ENCODE measurements at places on chromosomes 2 and 18.

GRCh38 chr2:33062665-33063250 is 116.0 kb downstream of the LTBP1 start:
- DNase-seq = no peak

DNA sequence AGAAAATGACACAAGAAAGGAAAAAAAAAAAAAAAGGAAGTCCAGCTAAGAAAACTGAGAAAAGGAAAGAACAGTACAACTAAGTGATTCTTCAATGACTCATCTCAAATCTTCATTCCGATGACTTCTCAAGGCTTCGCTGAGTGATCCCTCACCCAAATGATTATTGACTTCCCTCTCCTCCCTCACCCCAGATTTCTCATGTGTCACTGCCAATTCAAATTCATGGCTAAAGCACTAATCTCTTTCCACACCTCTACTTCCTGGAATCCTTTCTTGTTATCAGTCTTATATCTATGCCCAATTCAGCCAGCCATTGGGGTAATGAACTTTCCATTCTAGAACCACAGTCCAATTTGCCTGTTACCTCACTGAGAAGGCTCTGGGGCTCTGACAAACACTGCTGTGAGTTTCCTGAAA is 7.2 kb upstream of the ABCB11 start:
- DNase-seq = no peak

GRCh38 chr2:214117054-214117453 is 293.8 kb upstream of the VWC2L start:
- DNase-seq = no peak

DNA sequence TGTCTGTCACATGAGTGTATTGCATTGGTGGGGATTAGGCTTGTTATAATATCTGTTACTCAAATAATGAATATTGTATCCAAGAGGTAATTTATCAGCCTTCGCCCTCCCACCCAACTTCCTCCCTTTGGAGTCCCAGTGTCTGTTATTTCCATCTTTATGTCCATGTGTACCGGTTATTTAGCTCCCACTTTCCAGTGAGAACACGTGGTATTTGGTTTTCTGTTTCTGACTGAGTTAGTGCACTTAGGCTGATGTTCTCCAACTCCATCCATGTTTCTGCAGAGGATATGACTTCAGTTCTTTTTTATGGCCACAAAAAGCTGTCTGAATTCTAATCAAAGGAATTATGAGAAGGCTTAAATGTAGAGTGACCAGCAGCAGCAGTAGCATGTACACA is 104.0 kb upstream of the ARHGAP28 start:
- no peak for DNase-seq

DNA sequence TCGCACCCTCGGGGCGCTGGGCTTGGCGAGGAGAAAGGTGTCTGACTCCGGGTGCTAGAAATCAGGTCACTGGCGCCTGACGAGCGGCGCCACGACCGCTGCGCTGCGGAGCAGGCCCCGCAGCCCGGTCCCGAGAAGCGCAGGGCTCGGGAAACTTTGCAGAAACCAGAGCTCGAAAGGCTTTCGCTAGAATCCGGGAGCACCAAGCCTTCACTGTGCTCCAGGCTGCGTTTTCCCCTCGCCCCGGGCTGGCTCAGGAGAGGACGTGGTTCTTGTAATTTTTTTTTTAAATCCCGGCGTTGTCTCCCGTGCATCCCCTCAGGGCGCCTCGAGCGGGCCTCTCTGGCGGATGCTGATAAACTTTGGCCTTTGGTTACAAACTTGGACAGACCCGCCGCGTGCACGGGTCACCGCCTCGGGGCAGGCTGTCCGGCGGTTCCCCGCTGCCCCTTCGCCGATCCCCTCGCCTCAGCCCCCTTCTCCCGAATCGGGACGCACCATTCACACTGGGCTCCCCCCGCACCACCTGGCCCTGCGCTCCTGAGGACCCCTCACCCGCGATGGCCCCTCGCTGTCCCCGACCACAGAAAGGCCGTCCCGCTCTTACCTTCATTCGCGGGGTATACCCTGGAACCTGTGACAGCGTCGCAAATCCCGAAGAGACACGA is 419 bp downstream of the EPHA4 start:
- DNase-seq = peak; percentile 46

DNA sequence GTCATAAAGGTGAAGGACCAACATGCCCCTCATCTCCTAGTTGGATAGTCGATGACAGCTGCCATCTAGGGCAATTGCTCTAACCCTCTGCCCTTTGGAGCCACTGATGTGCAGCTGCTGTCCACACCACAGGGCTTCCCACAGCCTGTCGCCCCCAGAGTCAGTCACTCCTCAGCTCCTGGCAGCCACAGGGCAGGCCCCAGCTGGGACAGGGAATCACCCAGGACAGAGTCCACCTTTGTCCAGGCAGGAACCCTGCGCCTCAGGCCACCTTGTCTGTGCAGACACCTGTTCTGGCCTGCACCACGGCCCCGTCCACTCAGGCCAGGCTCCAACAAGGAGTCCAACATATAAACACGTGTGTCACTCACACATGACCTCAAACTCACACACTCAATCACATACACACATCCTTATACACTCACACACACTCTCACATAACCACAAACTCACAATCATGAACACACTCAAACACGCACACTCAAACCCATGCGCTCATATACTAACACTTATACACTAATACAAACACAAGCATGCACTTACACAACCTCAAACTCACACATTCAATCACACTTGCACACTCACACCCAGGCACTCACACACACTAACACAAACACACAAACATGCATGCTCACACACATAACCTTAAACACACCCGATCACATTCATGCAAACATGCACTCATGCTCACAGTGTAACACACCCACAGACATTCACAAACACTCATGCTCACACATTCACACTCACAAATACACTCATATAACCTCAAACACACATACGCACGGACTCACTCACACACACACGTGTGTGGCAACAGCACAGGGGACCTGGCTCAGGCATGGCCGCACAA is 29.7 kb downstream of the HDAC4 start:
- no peak for DNase-seq

DNA sequence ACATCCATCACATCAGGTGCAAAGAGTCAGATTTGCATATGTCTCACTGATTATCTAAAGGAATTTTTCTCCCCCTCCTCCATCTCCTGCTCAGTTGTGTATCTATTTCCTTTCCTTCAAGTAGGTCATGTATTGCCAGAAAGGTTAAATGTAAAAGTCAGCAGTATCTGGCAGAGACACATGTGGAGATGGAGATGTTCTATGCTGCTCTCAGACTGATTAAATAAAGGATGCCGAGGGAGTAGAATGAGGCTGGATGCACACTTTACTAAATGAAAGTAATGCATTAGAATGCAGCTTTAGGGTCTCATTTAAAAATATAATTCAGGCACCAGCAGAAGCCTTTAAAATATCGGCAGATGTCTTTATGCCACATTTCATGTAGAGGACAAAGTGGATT is 555.3 kb downstream of the RNF144A start:
- no peak for DNase-seq

- no peak for DNase-seq
Measured at GRCh38 chr2:214450118-214450894, 39.5 kb downstream of the VWC2L start.

GRCh38 chr2:147663153-147663961 is 181.5 kb upstream of the ACVR2A start:
- DNase-seq = no peak

GRCh38 chr2:146990311-146991054 is 854.3 kb upstream of the ACVR2A start:
- DNase-seq = no peak

- DNase-seq = no peak
Measured at GRCh38 chr2:86383844-86384243, 46.4 kb upstream of the REEP1 start.

- no peak for DNase-seq
Measured at GRCh38 chr2:218718058-218718457, 7.4 kb downstream of the TTLL4 start.

GRCh38 chr2:223101340-223102039 is 49.5 kb downstream of the KCNE4 start:
- DNase-seq = peak; percentile 54

DNA sequence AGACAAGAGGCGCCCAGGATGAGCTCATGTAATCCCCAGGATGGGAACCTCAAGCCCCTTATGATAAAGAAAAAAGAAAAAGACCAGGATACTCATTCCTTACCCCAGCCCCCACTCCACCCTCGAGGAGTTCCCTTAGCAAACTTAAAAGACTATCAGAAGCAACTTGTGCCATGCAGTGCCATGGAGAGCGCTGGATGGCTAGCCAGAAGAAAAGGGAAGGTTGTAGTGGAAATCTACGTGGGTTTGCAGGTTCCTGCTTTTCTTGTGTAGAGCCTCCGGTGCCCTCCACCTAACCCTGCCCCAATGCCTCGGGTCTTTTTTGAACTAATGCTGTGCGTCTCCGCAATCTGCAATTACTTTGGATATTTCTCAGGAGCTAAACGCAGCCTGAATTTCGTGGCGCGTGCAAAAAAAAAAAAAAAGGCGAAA is 16.2 kb upstream of the BCL11A start:
- no peak for DNase-seq

DNA sequence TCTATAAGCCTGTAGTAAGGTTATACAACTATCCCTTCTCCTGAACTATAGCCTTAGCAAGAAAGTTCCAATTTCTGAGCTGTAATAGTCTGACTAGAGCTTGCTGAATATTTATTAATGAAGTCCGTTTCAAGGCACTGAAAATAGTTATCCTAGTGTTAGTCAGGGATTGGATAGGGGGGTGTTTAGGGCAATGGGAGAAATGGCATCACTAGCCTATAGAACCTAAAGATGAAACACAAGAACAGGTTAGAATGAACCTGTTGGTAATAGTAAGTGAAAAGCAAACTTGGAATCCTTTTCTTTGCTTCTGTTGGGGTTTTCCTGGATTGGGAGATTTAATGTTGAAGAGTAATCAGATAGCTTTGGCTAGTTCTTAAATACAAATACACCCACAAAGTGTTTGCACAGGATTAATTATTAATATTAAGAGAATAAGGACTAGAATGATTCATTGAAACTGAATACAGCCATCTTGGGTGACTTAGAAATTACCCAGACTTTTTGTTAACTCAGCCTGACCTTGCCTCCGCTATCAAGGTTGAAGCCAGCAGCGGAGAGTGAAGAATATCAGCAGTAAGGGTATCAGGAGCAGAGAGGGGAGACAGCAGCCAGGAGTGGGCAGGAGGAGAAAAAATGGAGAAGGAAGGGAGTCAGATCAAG is 14.4 kb downstream of the CCNT2 start:
- no peak for DNase-seq

DNA sequence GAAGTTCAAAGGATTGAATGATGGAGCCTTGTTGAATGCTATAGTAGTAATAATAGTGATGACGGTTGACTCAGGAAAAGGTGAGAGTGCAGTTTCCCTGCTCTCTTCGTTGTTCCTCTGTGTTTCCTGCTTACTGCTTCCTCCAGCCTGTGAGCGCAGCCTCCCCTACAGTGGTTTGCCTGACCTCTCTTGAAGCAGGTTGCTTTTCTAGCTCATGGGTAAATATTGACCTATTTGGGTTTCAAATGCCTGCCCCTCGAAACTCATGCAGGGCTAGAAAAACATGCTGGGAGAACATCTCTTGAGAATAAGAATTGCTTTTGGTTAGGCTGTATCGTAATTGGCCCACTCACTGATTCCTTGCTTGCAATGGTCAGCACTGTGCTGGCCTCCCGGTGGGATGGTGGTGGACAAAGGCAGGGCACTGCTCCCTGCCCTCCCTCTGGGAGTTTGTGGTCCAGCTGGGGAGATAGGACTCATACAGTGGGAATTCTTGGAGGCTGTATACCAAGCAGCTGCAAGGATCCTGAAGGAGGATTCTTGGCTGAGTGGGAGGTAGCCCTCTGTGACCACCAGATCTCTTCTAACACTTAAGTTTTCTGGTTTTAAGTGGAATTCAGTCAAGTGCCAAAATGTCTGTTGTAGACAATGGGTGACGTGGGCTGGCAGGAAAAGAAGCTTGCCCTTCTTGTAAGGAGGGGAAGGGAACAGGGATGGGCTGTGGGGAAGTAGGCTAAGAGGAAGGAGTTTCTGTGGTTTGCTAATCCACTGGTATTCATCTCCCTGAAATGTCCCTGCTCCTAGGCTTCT is 5.4 kb upstream of the RNF181 start:
- DNase-seq = no peak

DNA sequence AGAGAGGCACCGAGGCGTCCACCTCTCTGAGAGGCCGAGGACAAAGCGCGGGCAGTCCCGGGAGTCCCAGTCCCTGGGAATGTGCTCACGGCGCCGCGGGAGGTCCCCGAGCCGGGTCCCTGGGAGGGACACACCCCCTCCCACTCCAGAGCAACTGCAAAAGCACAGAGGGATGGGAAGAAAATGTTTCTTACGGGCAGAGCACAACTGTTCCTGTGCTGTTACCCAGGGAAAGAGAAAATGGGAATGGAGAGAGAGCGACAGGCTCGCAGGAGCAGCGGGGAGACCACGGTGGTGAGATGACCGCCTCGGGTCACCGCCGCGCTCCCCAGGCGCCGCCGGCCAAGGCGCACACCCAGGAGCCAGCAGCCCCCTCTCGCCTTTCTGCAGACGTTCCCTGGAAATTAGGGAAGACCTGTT is 1.2 kb upstream of the BCL11A start:
- DNase-seq = peak; percentile 48

DNA sequence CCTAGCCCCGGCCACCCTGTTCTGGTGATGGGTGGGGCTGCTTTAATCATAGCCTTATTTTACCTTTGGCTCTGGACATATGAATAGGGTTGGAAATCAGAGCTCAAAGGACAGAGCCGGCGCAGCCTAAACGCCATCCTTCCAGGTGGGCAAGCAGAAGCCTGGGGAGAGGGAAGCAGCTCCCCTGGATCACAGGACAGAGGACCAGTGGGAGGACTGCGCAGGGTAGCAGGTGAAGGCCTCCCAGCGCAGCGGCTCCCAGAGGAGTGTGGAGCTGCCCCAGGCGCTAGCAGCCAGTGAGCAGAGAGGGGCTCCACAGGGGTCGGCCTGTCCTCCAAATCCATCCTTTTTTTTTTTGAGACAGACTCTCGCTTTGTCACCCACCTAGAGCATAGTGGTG is 16.4 kb upstream of the CYS1 start:
- no peak for DNase-seq

DNA sequence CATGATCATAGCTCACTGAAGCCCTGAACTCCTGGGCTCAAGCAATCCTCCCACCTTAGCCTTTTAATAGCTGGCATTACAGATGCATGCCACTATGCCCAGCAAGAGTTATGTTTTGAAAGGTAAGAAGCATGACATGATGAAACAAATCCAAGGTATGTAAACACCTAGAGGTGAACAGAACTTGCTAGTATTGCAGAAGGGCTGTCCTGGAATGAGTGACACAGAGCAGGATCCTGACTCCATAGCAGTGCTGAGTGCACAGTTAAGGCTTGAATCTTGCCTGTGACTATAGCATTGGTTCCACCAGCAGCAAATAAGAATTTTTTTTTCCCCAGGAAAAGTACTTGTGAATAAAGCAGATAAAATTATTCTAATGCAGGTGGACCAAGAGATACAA is 309.5 kb downstream of the PIK3C3 start:
- DNase-seq = no peak

GRCh38 chr2:149716687-149717086 is 129.1 kb upstream of the MMADHC start:
- no peak for DNase-seq

- DNase-seq = no peak
Measured at GRCh38 chr2:197108758-197109157, 182.3 kb upstream of the PGAP1 start.

Data from hepatocyte (in vitro differentiated cells).